B cell (primary cell): ENCODE measurements at places on chromosomes 1 and 21.

DNA sequence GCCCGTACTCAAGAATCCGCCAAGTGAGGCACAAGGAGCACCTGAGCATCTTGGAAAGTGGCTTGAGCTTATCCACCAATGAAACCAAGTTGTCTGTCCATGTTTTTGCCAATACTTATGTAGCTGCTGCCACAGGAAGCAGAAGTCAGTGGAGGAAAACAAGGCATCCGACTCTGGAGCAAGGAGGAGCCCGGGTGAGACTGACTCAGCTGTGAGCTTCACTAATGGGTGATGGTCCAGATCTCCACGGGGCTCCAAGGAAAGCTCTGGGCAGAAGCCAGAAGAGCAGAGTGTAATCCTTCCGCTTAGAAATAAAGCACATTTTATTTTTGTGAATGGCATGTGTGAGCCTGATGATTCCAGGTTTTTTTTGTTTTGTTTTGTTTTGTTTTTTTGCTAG lies 12.3 kb upstream of the SSR2 start:
- DNase-seq = no peak

DNA sequence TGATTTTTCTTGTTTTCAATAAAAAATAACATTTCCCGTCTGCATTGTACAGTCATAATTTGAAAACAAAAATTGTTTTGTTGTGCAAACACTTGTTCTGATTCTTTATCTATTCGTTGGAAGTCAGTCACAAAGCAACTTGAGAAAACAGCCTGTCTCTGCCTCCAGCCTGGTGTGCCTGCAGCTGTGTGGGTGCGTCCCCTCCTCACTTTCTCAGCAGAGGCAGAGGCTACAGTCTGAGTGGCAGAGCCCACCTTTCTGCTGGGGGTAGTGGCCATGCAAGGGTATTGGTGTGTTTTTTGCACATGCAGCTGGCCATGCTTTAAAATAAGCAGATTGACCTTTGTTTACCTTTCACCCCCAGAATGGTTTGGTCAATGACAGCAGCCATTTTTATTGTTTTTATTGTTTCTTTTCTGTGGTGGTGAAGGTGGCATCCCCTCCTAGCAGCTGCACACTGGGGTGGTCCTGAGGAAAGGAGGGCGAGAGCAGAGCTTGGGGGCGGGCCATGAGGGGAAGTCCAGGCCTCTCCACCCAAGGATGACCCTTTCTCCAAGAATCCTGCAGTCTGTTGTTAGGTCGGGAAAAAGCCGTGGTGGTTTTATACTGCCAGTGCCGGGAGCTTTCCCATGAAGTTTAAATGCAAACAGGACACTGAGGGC lies 159.6 kb downstream of the PCBP3 start:
- DNase-seq = no peak

DNA sequence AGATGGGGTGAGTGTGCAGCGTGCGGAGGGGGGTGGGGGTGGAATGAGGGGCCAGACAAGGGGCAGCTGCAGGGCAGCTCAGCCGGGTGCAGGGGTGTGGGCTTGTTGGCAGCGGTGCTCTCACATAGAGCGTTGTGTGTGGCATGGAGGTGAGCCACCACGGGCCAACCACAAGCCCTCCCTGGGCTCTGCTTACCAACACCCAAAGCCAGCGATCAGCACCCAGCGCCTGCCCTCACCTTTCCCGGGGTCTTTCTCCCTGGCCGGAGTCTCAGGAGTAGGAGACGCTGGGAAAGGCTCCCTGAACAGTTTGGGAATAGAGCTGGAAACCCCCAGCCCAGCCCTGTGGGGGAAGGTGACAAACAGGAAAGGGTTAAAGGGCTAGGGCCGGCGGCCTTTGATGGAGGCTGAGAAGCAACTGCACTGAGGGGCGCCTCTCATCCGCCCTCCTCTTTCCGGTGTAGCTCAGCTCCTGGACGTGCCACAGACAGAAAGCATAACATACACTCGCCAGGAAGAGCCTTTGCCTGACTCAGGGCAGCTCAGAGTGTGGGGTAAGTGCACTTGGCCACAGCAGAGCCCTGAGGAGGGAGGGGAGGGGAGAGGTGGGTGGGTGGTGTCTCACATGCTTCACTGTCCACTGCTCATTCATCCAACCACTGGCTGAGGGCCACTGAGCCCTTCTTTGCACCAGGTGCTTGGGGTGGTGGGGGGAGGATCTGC lies 577 bp downstream of the IKBKE start:
- peak; percentile 57 for DNase-seq

GRCh38 chr1:225770561-225771248 lies 6.9 kb upstream of the SRP9 start:
- no peak for DNase-seq

DNA sequence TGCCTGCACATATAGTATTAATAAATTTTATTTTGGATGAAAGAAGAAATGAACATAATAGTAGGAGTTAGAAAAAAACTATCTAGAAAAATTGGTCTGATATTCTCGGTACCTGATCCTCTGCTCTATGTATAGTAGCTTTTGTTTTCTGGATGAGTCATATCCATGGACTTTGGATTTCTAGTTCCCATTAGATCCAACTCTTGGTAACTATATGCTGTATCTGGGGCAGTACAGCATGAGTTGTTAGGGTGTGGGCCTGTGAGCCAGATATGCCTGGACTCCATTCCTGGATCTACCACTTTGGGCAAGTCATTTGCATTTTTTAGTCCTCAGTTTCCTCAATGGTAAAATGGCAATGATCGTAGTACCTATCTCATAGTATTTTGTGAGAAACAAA lies 372.2 kb upstream of the PKN2 start:
- no peak for DNase-seq

DNA sequence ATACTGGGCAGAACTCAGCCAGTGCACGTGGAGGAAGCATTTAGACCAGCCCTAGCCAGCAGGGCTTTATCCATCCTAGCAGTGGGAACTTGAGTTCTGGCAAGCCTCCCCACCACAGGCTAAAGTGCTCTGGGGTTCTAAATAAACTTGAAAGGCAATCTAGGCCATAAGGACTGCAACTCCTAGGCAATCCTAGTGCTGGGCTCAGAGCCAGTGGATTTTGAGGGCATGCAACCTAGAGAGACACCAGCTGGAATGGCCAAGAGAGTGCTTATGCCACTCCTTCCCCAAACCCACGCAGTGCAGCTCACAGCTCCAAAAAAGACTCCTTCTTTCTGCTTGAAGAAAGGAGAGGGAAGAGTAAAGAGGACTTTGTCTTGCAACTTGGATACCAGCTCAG lies 70.5 kb upstream of the APOBEC4 start:
- no peak for DNase-seq

DNA sequence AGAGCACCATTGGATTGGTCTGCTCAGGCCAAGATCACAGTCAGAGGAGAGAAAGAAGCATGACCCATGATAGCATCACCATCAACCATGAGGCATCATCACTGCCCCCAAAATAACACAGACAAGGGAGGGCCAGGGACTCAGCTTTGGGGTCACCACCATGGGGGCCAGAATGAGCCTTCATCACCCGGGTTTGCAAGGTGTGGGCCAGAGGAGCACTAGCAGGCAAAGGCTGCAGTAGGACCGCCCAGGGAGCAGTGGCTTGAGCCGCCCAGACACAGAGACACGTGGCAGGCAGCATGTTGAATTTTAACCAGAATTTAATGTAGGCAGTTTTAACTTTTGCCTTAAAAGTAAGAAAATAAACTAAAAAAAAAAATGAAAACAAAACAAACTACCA lies 53.7 kb upstream of the TMPRSS2 start:
- no peak for DNase-seq

GRCh38 chr1:179586107-179586823 lies 5.4 kb upstream of the TDRD5 start:
- DNase-seq = no peak

DNA sequence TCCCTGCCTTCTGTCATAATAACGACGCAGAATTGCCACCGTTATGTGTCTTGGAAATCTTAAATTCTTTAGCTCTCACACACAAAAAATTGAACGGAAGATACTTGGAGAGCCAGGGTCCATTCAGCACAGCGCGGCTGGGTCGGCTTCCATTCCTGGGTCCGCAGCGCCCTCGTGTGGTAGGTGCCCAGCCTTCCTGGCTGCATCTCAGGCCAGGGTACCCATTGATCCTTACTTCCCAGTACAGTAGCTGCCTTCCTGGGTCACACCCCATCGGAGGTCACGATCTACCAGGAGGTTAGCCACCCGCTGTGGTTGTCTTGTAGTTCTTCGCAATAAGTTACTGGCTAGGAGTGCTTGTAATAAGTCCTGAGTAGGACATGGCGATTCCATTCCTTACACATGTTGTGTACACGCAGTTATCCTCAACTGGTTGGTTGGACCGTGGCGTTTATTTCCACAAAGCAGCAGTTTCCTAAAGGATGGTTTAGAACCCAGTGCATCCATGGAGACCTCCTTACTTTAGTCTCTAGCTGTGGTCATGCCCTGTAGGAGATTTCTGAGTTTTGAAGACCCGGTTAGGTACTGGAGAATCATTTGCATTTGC lies 9.9 kb upstream of the MTARC1 start:
- peak; percentile 80 for DNase-seq

DNA sequence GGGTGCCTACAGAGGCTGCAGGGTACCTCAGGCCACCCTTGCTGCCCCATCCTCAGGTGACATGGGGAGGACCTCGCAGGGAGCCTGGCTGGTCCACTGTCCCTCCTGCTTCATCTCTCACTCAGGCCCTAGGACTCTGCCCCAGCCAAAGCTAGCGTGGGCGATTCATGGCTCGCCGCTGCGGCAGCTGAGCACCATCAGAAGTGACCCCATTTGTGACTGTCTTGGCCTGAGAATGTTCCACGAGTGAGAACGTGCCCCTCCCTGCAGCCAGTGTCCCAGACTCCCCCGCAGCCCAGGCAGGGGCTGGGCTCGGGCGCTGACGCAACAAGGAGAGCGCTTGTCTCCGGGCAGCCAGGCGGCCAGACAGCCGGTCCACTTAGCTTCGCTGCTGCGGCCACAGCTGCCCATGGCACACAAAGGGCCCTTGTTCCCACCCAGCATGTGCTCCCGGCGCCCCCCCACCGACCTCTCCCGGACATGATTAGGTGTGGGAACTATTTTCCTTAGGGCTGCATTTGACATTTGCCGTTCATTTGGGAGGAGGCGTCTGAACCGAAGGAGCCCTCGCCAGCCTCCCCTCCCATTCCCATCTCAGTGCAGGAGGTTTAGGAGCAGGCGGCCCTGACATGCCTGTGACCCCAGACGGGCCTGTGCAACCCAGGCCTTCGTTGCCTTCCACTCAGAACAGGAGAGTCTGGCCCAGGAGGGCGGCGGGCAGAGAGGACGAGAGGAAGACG lies 19.3 kb upstream of the POFUT2 start:
- DNase-seq = no peak

GRCh38 chr1:209008586-209008985 lies 574.9 kb upstream of the CAMK1G start:
- no peak for DNase-seq

GRCh38 chr21:27033471-27033870 lies 66.6 kb upstream of the ADAMTS5 start:
- no peak for DNase-seq

DNA sequence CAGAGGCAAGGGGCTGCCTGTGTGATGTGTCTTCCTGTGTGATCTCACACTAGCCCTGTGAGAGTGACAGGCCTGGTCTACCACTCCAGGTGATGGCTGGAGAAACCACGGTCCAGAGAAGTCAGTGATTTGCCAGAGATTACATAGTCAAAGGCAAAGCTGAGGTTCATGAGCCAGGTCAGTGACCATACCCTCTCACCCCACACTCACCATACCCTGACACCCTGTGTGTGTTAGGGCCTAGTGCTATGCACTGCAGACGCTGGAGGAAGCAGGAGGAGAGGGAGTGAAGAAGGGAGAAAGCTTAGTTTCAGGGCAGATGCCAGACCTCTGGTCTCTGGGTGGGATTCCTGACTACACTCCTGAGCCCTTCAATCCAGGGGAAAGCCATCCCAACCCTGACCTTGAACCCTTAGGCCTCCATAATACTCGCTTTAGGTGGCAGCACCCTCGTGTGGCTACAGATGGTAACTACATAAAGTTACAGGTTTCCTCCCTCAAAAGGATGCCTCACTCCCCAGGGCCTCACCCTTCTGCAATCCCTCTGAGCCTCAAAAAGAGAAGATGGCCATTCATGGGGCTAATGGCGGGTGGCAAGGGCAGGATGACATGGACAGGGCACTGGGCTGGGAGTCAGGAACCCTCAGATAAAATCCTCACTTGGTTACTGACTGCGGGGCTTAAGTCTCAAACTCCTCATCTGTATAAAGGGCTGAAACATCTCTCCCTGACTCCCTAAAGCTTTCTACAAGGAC lies 20.8 kb upstream of the SDC3 start:
- DNase-seq = peak; percentile 65

DNA sequence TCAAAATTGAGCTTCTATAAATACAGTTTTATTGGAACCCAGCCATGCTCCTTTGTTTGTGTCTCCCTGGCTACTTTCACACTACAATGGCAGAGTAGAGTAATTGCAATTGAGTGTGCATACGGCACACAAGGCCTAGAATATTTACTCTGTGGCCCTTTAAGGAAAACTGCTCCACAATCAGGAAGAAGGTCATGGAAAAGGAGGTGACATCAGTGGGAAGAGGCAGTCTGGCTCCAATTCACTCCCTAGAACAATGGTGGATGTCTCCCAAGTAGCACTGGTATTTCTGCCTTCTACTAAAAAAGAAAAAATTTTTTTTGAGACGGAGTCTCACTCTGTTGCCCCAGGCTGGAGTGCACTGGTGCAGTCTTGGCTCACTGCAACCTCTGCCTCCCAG lies 51.3 kb downstream of the KRTAP19-8 start:
- no peak for DNase-seq

DNA sequence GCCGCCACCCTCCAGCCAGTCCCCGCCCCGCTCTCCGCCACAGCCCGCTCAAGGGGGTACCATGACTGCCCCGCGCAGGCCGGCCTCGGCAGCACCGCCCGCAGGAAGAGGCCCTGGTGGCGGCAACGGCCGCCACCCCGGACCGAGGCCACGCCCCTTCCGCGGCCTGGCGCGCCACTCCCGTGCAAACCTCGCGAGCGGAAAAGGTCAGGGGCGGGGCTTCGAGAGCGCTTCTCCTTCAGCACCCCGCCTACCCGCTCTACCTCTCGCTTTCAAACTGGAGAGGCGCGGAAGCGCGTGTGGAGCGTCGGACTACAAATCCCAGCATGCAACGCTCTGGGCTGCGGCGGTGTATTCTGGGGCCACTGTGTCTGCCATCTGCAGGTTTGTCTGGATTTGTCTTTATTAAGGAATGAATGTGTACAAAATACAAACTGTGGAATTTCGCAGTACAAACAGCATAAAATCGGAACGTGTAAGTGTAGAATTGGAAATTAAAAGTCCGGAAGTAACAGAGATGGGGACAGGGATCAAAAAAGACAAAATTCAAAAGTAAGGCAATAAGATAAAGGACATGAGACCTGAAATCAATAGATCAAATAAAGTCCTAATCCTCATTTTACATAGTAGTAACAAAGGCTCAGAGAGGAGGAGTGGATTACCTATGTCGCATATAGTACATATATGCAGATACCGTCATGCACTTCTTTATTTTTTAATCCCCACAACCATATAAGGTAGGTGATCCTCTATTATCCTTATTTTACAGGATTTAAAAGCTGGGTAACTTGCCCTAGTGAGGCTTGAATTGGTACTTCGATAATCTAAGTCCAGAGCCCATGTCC lies 464 bp upstream of the ADSS2 start:
- DNase-seq = peak; percentile 100
